ENCODE measurements at places on chromosomes 1 and 21. TPM values are rescaled to one million over a fixed set of nuclear protein-coding genes. Genes with fewer than 3 reads are reported as not detected.

The C1QC gene
- not detected for total RNA-seq

The ALX3 gene
- not detected for total RNA-seq

The INKA2 gene
- total RNA-seq, result 2.3 TPM

DNA sequence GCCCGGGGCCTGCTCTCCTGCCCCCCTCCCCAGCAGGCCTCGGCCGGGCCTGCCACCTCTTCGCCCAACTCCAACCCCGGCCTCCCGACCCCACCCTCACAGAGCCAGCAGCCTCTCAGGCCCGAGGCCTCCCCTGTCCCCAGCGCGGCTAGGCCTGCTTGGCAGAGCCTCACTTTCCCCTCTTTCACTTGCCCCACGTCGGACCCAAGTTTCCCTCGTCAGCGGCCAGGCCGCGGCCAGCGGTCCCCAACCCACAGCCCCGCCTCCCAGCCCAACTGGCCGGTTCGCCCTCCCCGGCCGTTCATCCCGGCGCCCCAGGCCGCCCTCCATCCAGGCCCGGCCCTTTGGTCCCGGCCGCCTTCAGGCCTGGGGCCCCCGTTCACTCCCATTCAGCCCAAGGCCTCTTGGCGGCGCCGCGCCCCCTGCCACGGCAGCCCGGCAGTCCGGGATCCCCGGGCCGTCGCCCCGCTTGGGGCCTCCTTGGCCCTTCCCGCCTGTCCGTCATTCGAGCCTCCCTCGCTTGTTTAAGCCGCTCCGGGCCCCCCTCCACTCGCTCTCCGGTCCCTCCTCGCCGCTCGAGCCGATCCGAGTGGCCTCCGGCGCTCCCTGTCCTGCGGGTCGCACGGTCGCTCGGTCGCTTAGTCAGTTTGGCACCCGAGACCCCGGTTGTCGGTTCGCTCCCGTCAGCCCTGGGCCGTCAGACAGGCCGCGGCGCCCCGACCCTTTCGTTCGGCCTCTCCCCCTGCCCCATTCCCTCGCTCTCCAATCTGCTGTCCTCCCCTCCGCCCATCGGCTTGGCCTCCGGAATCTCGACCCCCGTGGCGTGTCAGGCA, 1.4 kb downstream of the LRRC41 start:
- peak; percentile 59 for DNase-seq

DNA sequence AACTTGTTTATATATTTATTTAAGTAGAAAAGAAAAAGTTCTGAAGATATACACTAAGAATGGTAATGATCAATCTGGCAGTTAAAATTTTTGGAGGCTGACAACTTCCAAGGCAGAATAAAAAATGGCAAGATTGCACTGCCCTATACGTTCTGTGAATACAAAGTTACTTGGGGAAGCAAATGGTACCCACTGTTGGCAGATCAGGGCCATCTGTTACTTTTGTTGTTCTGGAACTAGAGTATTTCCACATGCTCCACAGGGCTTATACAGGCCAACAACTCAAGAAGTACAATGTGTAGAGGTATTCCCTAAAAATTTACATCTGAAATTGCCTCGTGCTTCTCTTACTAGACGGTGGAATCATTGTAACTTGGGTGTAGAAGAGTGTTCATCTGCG, 53.2 kb downstream of the AHCTF1 start:
- DNase-seq, result no peak

DNA sequence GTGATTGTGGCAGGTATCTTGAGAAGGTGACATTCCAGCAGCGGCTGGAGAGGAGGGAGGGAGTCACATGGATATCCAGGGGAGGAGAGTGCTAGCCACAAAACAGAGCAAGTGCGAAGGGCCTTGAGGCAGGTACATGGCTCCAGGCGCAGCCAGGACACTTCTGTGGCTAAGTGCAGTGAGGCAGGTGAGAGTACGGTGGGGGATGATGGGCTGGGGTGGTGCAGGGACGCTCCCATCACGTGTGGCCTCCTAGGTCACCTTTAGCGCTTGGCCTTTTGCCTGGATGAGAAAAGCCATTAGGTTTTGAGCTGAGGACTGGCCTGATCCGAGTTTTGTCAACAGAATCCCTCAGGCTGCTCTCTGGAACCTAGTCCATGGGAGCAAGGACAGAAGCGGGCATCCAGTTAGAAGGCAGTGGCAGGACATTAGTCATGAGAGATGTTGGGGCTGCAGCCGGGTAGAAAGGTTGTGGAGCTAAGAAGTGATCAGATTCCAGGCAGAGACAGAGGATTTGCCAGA, 31.6 kb downstream of the SMYD2 start:
- no peak for DNase-seq

DNA sequence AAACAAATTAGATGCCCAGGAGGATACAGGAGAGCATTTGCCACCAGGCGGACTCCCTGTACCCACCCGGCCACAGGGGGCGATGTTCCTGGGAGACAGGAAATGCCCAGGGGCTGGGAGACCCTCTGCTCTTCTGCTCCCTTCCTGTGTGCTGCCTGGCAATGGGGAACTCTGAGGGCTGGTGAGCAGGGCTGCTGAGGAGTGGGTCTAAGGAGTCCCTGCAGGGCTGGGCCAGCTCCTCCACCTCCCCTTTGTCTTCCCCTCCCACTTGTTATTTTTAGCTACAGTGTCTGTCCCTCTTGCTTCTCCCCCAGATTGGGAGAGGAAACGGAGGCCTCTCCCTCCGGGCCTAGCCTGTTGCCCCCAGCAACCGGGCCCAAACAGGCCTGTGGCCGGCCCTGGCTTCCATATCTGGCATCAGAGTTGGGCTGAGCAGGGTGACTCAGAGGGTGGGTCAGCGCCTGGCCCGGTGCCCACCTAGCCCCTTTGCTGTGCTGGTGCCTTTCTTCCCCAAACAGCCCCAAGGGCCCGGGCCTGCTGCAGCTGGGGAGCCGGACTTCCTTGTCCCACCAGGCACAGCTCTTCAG, 11.6 kb downstream of the LMNA start:
- peak; percentile 78 for DNase-seq

GRCh38 chr1:227445746-227446145, 117.6 kb upstream of the ZNF678 start:
- DNase-seq, result no peak

GRCh38 chr1:198830412-198830811, 191.6 kb downstream of the PTPRC start:
- DNase-seq, result no peak

GRCh38 chr21:45935628-45936027, 45.9 kb upstream of the COL6A1 start:
- no peak for DNase-seq

GRCh38 chr1:178486100-178487069, 10.4 kb downstream of the CLEC20A start:
- no peak for DNase-seq

All from activated CD8-positive, alpha-beta T cell treated with anti-CD3 and anti-CD28 coated beads for 36 hours (primary cell).